ENCODE measurements at places on chromosomes 5 and 9.
A peak's percentile ranks its signal among the peaks of the same experiment; 100 is the strongest.

GRCh38 chr5:33300209-33300742, 140.5 kb upstream of the TARS1 start:
- no peak for DNase-seq

- DNase-seq, result no peak
Measured at GRCh38 chr9:127558581-127559246, 53.4 kb upstream of the STXBP1 start.

- DNase-seq, result no peak
Measured at GRCh38 chr5:8196061-8196460, 327.1 kb downstream of the MTRR start.

DNA sequence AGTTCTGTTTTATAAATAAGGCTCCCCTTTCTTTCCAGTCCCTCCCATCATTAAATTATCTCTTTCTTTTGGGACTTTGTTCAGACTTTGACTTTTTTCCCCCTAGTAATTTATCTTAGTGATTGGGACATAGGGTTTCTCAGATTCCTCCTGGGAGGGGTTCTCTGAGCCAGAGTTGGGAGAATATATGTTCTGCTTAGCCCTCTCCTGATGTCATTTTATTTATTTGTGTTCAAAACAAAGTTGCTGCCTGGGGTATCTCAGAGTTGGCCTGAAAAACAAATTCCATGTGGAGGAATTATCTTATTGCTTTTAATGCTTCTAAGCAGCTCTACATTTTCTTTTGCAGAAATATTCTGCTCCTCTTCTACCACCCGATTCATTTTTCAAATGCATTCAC, 211.0 kb downstream of the PCSK5 start:
- no peak for DNase-seq

DNA sequence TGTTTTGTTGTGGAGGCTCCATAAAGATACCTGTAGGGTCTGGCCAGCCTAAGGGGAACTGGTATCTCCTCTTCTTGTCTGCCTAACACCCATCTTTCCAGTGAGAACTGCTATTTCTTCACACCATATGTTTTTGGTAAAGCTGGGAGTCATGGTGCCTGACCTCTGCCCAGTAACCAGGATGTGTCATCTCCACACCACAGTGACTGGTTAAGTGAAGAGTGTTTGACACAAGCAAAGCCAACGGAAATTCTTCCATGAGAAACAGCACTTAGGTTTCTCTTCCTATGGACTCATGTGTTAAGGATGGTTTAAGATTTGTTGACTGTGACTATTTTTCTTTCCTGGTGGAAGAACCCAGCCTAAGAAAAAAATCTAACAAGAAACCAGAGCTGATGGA, 111.5 kb downstream of the HTR4 start:
- DNase-seq, result no peak

DNA sequence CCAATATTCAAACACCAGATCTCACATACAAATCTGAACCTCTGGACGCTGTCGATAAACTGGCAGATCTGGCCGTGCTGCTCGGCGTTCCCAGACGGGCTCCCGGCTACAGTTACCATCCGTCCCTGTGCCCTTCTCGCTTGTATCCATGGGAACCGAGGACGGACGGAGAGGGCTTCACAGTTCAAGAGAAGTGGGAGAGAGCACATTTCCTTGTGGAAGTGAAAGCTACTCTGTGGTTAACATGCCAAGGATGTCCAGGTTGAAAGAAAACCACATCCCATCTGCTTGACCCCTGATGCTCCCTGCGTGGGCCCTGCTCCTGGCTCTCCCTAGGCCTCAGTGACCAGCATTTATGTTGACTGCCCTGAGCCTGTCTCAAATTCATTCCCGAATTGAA, 6.3 kb upstream of the DBN1 start:
- peak; percentile 57 for DNase-seq

DNA sequence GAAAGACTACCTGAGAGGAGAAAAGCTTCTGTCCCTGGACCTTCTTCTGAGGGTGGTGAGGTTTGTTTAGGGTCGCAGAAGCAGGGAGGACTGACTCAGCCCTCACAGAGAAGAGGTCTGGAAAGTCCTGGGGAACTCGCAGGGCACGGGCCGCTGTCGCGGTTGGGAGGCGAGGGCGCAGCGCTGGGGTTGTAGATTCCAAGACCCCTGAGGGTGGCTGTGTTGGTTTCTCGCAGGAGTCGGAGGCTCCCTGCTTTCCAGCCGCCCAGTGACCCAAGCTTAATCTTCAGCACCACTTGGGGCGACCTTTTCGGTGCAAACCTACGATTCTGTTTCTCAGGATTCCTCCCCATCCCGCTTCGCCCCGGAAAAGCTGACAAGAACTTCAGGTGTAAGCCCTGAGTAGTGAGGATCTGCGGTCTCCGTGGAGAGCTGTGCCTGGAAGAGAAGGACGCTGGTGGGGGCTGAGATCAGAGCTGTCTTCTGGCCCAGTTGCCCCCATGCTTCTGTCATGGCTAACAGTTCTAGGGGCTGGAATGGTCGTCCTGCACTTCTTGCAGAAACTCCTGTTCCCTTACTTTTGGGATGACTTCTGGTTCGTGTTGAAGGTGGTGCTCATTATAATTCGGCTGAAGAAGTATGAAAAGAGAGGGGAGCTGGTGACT, 482 bp downstream of the SLC27A6 start:
- DNase-seq, result no peak

- DNase-seq, result peak; percentile 29
Measured at GRCh38 chr9:20988671-20989315, 42.6 kb downstream of the HACD4 start.

DNA sequence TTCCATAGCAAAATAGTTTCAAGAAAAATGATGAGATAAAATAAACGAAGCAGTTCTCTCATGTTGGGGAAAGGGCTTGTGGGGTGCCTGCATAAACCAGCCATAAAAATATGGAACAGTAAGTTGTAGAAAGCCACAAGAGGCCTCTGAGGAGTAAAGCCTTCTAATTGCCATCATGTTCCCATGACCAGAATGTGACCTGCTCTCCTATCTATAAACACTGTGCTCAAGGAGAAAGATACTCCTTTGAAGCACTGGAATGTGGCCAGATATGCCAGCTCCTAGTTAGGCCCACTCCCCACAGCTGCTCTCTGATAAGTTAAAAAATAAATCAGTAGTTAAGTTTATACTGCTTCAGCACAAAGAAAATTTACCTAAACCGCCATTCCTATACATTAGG, 65.8 kb downstream of the SETX start:
- DNase-seq, result no peak

GRCh38 chr5:179923436-179923835, 15.7 kb upstream of the TBC1D9B start:
- DNase-seq, result no peak

DNA sequence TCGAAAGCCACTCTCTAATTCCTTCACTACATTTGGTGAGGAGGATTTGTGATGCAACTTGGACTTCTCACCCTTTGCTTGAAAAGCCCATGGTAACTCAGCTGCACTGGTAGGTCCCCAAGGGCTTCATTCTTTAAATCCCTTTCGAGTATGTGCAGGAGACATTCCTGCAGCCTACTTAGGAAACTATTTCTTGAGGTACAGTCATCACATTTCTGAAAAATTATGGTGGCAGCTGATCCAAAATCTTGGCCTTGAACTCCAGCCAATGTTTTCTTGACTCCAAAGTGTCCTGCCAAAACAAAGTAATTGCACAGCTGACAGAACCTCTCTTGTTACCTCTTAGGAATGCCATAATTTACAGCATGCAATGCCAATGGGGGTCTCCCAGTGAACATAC, 99.7 kb downstream of the NPR3 start:
- peak; percentile 77 for DNase-seq

- DNase-seq, result peak; percentile 85
Measured at GRCh38 chr5:5014586-5015235, 125.4 kb upstream of the ADAMTS16 start.

- peak; percentile 83 for DNase-seq
Measured at GRCh38 chr5:169861934-169862333, 118.4 kb downstream of the INSYN2B start.

DNA sequence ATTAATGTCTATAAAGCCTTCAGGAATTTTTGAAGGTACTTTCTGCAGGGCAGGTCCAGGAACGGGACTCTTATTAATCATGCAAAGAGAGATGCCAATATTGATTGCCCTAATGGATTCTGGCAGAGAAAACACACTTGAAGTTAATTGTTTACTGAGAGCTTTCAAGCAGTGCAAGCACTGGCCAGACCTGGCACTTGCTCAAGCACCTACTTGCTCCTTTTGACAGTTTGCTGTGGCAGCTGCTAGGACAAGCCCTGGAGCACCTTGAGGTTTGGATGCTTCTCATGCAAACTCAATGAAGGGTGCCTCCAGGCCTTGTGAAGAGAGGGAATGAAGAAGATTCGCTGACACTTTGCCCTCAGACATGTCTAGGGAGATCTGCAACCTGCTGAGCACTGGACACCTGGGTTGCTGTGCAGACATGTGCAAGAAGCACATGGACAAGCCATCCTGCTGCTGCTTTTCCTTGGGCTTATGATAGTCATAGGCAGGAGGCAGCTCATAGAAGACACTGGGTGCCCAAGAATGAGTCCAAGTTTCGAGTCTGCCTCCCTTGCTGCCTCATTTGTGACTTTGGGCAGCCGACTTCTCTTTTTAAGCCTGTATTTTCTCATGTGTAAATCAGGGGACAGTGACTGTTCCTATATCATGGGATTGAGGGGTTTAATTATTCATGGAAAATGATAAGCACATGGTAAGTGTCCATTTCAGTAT, 88.8 kb upstream of the EQTN start:
- DNase-seq, result no peak

DNA sequence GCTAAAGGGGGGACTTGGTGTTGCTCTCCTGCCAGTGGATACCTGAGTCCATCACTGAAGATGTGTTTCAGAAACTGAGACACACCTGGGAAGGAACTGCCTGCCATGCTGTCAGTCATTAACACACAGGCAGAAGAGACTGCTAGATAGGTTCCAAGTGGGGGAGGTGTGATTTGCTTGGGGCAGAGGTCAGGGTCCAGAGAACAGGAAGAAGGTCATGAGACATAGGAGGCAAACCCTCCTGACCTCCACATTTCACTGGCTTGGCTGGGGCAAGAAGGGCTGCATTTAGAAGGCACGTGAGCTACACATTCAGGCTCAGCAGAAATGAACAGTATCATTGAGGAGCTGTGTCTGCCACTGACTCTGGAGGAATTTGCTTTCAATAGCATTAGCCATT, 215.8 kb downstream of the HSPA4 start:
- no peak for DNase-seq

- no peak for DNase-seq
Measured at GRCh38 chr5:118593003-118593328, 395.4 kb downstream of the DTWD2 start.

DNA sequence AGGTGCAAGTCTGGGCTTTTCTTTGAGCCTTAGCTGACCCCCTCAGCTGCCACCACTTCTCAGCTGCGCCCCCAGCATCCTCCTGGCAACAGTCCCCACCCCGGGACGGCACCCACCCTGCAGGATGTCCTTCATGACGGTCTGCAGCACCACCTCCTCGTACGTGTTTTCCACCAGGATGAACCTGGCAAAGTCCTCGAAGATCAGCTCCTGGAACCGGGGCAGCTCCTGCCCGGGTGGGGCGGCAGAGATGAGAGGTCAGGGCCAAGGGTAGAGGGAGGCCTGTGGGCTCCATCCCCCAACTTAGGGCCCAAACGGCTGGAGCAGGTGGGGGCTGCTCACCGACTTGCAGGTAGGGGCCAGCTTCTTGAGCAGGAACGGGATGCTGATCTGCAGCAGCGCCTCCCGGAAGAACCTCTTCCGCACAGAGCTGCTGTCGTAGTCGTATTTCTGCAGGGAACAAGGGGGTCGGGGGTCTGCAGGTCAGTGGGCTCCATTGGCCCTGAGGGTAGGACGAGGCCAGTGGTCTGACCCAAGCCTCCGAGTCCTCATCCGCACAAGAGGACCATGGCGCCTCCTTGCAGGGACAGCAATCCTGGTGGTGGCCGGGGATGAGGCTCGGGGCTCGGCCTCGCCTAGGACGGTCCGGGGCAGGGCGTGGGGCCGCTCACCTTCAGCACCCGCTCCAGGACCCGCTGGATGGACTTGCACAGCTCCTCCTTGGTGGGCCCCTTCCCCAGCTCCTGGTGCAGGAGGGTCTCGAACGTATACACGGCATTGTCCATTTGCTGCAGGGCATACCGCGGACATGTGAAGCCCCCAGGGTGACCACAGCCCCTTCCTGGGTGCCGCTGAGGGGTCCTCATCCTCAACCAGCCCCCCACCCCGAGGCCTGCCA, 56.7 kb downstream of the LRSAM1 start:
- DNase-seq, result no peak

DNA sequence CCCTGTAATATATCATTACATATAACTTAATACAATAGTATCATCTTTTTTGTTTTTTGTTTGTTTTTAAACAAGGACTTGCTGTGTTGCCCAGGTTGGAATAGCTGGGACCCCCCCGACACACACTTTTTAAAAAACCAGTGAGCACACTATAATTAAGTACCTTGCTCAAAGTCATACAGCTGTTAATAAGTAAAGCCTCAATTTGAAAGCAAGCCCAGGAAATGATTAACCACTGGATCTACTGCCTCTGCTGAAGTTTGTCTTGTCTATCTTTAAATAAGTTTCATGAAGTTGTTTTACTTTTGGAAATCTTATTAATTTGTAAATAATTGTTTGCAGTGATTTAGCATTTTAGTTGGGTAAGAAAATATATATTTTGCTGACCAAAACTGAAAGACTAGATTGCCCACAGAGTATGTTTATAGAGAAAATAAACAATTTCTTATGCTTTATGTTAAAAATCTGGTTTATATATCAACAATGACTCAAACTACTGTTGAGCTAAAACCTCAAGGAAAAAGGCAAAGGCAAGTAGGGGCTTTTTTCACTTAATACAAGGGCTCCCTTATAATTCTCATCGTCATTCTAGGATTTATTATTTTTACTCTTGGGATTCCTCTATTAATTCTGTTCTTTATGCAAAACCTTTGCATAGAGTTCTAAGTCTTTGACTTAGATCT, 5.8 kb upstream of the CARNMT1 start:
- no peak for DNase-seq

DNA sequence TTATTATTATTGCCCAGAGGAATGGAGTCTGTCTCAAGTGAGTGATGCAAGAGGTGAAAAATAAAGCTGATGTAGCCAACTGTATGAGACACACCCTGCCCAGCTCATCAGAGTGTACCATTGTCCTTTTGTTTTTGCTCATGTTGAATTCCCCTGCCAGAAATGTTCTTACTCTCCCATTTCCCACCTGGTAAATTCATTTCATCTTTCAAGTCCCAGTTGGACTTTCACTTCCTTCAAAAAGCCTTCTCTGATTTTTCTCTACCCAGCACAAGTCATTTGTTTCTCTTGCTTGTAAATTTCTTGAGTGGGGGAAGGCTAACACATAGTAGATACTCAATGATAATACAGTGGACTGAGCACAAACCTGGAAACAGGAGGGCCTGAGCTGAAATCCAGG, 394.5 kb upstream of the ZNF462 start:
- no peak for DNase-seq

- DNase-seq, result no peak
Measured at GRCh38 chr5:43926923-43927322, 323.9 kb downstream of the NNT start.

- no peak for DNase-seq
Measured at GRCh38 chr5:119033135-119033534, 37.8 kb upstream of the DMXL1 start.

GRCh38 chr9:13291718-13292117, 12.2 kb upstream of the MPDZ start:
- DNase-seq, result no peak
